ENCODE measurements at places on chromosomes 2 and 18.

DNA sequence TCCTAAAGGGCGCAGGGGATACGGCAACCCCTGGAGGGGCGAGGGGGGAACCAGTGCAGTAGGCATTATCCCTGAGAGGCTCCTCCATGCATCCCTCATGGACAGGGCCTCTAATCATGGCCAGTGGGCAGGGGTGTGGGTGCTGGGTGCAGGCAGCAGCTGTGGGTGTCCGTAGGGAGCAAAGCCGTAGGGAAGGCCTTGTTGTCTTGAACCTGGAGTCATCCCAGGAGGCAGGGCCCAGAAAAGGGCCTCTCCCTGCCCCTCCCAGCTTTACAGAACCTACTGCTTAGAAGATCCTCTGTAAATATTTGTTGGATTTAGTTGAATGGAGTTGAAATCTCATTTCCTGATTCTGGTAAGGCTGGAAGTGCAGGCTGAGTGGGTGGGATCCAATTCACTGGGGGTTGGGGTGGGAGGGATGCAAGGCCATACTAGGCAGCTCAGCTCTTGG, 207.0 kb upstream of the HAAO start:
- DNase-seq, result no peak

DNA sequence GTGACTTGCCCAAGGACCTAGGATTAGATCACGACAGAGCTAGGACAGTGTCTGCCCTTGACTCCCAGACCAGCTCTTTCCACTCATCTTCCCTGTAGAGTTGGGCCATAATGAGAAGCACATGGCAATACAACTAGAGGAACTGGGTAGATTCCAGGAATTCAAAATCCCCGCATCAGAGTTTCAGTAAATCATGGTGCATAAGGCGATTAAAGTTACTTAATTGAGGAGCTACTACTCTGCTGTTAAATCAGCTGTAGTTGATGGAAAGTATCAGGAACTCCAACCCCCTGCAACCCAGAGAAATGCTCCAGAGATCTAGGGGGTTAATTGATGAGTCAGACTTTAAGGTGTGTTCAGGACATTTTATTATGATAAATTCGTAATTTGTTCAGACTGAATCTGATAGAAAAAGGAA, 5.7 kb downstream of the ANTXR1 start:
- no peak for DNase-seq

GRCh38 chr18:31206787-31207381, 44.2 kb upstream of the DSC1 start:
- no peak for DNase-seq

DNA sequence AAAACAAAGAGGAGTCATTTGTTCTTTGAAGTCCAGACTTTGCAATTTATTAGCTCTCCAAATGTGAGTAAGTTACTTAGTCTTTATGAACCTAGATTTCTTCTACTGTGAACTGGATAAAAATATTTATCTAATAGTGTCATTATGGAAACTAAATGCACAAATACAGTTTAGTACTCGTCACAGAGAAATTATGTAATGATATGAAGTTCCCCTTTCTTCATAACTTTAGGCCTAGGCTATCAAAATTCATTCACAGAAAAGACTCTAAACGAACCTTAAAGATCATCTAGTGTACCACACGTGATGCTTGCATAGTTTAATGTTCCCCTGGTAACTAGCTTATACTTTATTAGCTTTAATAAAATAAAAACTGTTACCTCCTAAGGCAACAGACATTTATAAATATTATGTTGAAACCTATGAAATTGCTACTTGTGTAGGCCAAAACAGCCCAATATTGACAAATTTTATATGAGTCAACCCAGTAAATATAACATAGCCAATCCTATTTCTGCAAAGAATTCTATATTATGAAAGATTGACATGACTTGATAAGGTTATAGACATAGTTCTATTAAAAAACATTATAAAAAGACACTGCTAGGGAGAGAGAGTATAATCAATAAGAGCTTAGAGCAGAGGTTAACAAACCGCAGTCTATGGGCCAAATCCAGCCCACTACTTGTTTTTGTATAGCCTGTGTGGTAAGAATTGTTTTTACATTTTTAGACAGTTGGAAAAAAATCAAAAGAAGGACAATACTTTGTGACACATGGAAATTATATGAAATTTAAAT, 44.9 kb upstream of the ITPRID2 start:
- DNase-seq, result no peak

DNA sequence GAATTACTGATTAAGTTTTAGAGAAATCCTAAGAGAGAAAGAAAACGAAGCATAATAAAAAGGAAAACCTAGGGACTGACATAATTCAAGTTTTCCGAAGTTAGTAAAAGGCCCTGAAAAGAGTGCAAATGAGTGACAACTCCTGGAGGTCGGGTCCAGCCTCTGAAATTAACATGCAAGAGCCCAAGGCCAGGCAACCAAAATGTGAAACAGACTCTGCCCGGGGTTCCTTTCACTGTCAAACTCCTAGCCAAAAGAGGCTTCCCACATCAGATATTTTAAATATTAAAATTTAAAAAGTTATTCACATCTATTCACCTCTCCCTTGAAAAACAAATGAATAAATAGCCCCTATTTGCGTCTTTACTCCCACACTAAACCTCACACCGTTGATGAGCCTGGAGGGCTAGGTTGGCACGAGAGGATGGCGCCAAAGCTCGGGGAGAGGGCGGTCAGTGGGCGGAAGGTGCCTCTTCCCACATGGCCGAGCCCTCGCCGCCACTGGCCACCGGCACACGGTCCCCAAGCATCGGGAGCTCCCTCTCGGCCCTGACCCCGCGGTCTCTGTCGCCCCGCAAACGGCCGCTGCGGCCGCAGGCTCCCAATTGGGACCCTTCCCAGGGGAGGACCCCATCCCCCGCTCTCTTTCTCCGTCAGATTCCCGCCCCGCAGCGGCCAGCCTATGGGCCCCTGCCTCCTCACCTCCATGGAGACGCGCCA, 630 bp downstream of the PPM1G start:
- no peak for DNase-seq

- DNase-seq, result no peak
Observed at GRCh38 chr2:145598434-145598833, 1078.5 kb upstream of the ZEB2 start.

GRCh38 chr2:221267773-221268425, 304.2 kb downstream of the EPHA4 start:
- no peak for DNase-seq

- peak; percentile 43 for DNase-seq
Observed at GRCh38 chr18:3619222-3619621, 169.2 kb downstream of the TGIF1 start.

GRCh38 chr2:81097361-81097760, 792.8 kb upstream of the LRRTM1 start:
- DNase-seq, result no peak

DNA sequence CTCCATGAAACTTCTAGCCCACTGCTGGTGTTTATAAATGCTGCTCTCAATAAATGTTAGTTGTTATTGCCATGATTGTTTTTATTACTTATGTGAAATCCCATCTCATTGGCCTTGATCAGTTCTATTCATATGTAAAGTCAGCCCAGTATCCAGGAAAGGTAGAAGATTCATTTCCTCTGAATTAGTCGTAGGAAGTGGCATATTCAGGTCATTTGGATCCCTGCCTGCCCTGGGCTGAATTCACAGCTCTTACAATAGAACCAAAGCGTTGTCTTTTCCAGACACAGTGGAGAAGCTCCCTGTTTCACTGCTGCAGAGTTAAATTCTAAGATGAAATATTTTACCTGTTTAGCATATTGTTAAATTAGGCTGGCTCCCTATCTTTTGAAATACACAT, 70.3 kb downstream of the MAIP1 start:
- DNase-seq, result no peak

GRCh38 chr2:149561309-149561926, 26.2 kb downstream of the MMADHC start:
- DNase-seq, result no peak

DNA sequence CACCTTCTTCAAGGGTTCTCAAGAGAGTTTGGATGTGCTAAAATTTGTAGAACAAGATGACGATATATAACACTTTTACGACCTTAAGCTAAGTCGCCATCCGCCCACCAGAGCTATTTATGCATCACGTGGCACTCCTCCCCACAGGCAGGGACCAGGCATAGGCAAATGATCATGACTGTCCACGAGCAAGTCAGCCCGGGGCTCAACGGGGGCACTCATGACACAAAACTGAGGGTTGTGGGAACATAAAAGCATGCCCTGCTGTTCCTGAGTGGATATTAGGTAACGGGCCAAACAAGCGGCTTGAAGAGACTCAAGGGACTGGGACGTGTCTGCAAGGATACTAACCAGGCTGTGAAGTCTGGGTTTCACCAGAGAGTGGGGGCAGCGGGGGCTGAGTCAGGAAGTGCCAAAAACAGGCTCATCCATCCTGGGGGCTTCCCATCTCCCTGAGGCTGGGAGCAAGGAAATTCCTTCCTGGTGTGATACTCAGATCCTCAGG, 58.1 kb downstream of the FAM178B start:
- DNase-seq, result no peak

DNA sequence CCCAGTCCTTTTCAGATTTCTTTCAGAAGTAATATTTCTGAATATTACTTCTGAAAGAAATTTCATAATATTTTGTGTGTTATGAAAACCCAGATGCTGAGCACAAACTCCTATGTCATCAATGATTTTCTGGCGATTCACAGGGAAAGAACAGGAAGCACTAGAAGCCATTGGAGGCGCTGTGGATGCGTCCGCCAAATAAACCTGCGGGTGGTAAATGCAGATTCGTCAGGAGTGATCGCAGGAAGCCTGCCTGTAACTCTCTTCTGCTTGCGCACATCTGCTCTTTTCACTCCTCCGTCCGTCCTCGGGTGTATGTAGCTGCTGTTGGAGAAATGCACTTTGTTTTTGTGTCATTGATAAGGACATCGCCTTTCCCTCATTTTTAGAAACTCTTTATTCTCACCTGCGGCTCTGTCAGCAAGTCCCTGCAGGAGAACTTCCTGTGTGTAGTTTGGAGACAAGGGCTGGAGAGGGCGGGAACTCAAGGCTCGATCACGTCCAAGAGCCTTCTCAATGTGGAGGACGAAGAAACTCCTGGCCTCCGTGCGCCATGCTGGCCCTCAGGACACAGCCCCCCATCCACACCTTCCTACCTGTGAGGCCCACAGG, 483.8 kb downstream of the GALR1 start:
- no peak for DNase-seq

- no peak for DNase-seq
Observed at GRCh38 chr2:3135676-3136075, 241.9 kb downstream of the EIPR1 start.

DNA sequence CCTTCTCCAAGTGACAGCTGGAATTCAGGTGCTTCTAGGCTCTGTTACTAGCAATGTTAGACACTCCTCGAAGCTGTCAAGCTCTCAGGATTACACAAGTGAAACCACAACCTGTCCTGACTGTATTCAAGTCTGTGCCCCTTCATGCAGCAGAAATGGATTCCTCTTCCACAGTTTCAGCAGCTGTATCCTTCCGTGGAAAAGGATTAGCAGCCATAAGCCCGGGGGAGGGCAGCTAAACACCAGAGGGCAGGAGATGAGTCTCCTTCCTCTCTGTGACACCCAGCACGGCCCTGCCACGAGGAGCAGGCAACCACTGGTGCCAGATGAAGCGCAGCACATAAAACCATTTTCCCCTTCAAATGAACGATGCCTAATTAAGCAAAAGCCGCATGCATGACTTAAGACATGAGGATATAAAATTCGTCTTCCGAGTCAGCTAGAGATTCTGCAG, 1.2 kb downstream of the ST3GAL5 start:
- peak; percentile 81 for DNase-seq

- DNase-seq, result no peak
Observed at GRCh38 chr2:169619946-169620345, 35.8 kb downstream of the PPIG start.

- no peak for DNase-seq
Observed at GRCh38 chr2:224909885-224910573, 132.2 kb downstream of the DOCK10 start.

- peak; percentile 32 for DNase-seq
Observed at GRCh38 chr2:241837197-241837965, 21.3 kb downstream of the PDCD1 start.

DNA sequence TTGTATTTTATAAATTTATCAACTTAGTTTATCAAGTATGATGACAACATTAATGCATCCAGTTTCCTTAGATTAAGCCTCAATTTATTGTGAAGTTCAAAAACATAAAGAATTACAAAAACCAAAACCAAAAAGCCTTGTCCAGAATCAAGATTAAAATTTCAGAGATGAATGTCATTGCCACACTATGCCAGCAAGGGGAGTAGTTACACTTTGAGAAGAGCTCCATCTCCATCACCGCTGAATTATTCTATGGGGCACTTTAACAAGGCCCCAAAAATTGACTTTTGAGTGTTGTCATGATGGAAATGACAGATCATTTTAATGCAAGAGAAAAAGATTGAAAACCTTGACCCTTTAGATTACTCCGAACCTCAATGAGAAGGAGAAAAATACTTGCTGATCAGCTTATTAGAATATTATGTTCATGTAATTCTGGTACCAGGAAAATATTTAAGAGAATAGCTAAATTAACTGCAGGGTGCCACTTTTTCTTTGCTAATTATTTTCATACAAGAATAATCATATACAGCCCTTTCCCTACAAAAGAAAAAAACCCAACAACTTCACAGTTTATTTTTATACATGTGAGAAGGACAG, 152.5 kb upstream of the AQP4 start:
- no peak for DNase-seq

DNA sequence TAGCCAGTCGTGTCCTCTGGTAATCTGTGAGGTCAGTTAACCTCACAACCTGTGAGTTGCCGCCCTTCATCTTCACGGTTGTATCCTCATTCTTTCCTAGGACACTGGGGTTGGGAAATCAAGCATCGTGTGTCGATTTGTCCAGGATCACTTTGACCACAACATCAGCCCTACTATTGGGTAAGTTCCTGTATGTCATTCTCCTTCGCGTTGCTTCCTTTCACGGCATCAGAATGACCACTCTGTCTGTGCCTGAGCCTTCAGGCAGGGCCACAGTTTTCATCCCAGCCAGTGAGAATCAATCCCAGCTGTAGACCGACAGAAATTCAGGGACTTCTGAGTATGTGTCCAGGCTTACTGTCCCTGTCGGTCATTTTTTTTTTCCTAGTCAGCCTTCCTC, 67.1 kb downstream of the RAB31 start:
- no peak for DNase-seq
